Stimulated activated CD4-positive, alpha-beta T cell treated with anti-CD3 and anti-CD28 coated beads, Interleukin-2, amount 100 ng/mL, for 24 hours (primary cell): ENCODE measurements at places on chromosomes 5 and 9.

DNA sequence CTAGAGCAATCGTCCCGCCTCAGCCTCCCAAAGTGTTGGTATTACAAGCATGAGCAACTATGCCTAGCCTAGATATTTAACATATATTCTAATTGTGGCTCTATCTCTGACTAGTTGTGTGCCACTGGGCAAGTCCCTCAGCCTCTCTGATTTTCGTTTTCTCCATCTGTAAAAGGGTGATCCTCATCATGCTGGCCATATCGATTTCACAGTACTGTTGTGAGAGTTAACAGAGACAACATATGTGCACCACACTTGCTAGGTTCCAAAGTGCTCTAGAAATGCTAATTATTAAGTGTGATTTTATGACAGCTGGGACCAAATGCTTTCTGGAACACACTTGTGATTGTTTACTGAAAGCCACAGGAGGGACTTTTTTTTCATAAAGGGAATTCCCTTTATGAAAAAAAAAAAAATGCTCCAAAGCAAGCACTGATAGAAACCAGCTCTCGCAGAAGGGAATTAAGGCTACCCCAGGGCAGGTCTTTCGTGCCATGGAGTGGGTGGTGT lies 78.5 kb upstream of the EPB41L4B start:
- no peak for DNase-seq

GRCh38 chr9:95009459-95009858 lies 283.0 kb downstream of the AOPEP start:
- no peak for DNase-seq

DNA sequence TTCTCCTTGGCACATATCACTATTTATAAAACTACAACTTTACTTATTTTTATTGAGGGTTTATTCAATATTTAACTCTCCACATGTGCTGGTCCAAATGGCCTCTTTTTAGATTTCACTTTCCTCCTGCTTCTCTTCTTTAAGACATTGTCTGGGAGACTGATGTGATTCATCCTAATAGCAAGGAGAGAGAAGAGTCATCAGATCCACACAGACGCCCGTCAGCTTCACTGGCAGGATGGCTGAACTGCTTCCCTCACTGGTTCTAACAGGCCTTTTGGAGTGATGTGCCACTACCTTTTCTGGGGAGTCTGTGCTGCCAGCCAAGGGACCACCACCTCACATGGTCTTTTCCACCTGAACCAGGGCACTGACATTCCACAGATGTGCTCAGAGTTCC lies 16.5 kb upstream of the ROR2 start:
- DNase-seq, result no peak

DNA sequence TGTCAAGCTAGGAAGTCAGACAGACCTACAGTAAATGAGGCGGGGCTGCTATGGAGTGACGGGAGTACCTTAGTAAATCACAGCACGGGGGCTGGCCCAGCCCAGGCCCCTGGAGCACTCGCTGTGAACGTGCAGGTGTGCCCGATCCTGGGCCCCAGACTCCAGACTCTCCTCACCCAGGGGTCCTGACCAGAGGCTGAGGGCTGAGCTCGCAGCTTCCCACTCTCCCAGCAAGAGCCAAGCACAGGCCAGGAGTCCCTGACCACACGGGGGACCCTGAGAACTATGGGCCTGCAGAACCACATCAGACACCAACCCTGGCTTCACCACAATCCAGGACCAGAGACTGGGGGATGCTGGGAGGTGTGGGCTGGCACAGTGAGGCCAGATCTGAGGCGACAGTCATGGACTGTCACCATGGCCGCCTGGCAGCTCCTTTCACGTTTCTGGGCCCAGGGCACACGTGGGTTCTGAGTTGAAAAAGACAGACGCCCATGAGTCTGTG lies 73.4 kb downstream of the ADAMTS2 start:
- no peak for DNase-seq

DNA sequence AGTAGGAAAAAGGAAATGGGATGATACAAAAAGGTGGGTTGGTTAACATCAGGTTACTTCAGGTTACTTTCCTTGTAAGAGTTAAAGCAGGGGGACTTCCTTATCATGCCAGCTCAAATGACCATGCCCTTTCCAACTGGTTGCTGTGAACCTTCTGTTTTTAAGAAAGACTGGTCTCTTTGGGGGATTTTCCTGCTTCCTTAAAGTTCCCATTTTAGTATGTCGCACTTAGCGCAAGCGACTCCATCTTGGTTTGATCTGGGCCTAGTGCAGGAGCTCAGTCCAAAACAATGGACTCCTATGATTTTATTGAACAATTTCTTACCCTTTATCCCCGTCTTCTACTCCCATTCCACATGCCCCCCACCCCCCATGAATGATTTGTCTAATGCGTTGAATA lies 169.8 kb downstream of the INSYN2B start:
- no peak for DNase-seq

DNA sequence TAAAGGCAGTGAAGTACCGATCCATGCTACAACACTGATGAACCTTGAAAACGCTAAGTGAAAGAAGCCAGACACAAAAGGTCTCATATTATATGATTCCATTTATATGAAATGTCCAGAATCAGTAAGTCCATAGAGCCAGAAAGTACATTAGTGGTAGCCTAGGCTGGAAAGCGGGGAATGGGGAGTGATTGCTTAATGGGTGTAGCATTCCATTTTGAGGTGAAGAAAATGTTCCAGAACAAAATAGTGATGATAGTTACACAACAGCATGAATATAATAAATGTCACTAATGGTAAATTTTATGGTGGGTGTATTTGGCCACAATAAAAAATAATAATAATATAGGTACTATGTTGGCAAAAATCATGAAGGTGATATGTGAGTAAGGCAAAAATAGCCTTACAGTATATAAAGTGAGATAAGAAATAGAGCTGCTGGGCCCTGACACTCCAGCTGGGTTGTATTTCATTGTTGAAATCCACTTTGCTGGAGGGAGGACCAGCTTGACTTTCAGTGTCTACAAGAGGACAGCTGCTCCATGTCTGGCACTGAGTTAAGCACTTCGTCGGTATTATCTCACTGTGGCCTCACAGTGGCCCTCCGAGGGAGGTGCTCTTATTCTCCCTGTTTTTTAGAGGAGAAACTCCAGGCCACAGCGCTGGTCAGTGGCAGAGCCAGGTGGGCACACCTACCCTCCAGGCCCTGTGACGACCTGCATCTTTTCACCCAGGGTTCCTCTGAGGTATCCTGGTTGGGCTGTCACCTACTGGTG lies 22.4 kb upstream of the ANGPTL2 start:
- no peak for DNase-seq

- DNase-seq, result no peak
Measured at GRCh38 chr5:167798448-167798847, 493.0 kb upstream of the WWC1 start.

GRCh38 chr9:134602547-134603362 lies 38.8 kb upstream of the COL5A1 start:
- DNase-seq, result peak; percentile 9

- peak; percentile 99 for DNase-seq
Measured at GRCh38 chr5:178153530-178154340, at the start of gene NHP2. TSS of gene NHP2 (minus strand) at chr5:178153885. CDS start at chr5:178153817, 68 bp downstream.

DNA sequence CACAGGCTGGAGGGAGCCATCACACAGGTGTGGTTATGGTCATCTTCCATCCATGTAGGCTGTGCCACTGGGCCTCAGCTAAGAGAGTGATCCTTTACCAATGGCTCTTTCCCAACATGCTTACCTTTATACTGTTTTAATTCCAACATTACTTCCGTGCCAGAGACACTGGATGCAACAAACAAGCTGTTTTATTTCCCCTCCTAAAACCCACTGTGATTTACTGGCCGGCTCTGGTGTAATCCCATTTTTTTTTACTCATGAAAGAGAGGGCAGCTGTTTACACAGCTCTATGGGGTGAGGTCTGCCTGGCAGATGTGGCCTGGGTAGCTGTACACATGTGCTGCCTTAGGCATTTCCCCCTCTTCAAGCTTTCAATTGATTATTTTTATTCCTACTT lies 58.5 kb downstream of the MACROH2A1 start:
- DNase-seq, result no peak

DNA sequence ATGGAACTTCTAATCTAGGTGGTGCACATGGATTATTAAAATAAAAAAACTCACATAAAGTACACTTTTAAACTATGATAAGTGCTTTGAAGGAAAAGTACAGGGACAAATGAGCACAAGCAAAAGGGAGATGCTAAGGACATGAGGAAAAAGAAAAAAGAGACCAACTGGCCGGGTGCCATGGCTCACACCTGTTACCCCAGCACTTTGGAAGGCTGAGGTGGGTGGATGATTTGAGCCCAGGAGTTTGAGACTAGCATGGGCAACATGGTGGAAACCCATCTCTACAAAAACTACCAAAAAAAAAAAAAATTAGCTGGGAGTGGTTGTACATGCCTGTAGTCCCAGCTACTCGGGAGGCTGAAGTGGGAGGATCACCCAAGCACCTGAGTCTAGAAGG lies 67.1 kb downstream of the SH3TC2 start:
- DNase-seq, result no peak

GRCh38 chr5:157485811-157486210 lies 25.8 kb downstream of the NIPAL4 start:
- no peak for DNase-seq

- no peak for DNase-seq
Measured at GRCh38 chr5:174832025-174832424, 107.6 kb downstream of the MSX2 start.

- DNase-seq, result no peak
Measured at GRCh38 chr5:96517295-96517694, 84.2 kb upstream of the PCSK1 start.

- DNase-seq, result no peak
Measured at GRCh38 chr5:125408448-125409233, 662.2 kb upstream of the ZNF608 start.

DNA sequence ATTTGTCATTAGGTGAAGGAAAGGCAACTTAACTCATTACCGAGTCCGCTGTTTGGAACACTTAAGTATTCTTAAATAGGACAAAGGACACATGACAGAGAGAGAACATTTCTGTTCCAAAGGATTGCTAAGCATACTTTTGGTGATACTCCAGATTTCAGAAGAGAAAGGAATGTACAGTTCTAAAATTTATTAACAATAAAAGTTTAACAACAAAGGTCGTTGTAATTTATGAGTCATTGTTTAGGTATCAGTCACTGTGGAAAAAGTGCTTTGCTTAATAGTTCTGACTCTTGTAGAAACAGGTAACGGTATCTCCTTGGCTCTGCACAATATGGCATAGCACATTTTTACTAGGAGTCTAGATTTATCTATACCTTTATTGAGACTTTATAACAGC lies 36.3 kb upstream of the PAM start:
- no peak for DNase-seq

DNA sequence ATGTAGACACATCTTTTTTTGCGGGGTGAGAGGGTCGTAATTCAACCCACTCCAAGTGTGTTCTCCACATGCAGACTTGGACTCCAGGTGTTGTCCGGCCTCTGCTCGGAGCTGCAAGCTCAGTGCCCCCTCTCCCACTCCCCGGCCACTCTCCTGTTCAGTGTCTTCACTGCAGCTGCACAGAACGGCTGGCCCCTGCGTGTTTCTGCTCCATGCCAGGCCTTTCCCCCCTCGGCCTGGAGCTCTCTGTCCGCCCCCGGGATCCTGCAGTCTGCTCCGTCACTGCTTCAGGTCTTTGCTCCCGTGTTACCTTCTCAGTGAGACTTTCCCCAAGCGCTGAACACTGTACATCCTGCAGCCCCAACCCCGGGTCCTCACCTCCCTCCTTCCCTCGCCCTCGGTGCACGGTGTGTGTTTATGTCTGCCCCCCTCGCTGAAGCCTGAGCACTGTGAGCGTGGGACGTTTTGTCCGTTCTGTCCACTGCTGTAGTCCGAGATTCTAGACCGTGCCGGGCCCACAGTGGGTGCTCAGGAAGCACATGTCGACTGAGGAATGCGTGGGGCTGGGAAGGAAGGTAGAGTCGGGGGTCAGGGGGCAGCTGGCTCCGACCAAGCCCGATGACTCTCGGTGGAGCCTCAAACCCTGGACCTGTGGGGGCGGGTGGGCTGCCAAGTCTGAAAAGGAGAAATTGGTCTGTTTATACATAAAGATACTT lies 26.4 kb upstream of the GFPT2 start:
- no peak for DNase-seq

DNA sequence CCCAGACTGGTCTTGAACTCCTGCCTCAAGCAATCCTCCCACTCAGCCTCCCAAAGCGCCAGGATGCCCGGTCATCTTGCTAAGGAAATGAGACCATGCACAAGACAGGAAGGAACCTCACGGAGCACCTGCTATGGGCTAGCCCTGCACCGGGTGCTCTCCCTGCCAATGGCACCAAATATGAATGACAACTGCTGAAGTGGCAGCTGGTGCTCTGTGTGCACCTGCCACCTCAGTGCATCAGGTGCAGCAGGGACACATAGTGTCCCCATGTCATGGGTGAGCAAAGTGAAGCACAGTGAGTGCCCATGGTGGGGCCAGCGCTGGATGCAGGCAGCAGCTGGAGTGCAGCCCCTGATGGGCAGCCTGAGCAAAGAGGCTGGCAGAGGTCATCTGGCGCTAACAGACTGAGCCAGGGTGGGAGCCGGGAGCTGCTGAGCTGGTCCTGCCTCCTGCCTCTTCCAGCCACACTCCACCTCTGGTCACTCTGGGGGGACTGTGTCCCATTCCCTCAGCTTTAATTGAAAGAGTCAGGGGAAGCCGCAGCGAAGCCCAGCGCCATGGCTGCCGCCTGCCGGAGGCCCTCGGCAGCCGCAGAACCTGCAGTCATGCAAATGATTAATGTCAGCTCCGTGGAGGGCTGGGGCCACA lies 46.4 kb downstream of the BARX1 start:
- DNase-seq, result no peak

DNA sequence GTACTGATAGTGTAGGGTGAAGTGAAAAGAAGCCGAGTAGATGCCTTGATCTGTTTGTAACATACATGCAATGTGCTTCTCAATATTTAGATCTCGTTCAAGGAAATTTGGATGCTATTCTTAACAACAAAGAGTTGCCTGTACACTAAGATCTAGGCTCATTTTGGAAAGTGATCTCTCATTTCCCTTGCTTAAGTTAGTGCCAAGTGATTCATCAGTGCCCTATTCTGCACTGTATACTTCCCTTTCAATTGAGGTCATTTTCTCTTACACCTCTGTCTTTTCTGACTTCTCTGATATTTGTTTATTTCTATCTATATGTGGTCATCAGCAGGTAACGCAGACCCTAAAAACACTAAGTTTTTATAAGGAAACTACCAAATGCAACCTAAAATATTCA lies 528.6 kb upstream of the PTPRD start:
- DNase-seq, result no peak
